ENCODE measurements at places on chromosomes 16 and 17.

DNA sequence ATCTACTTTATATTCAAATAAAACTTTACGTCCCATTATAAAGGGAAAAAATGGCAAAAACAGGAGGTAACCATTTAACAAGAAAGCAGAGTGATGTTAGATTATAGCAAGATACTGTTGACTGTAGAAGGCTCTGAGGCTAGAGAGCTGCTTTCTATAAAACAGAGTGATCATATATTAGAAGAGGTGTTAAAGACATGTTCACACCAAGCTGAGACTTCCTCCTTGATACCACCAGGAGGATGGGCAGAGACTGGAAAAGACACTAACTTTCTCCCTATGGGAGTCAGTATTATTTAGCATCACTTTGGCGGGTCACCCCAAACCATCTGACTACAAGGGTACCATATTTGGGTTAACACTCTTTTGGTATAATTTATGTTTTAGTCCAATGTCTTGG, 687 bp upstream of the CIITA start:
- DNase-seq: no peak

DNA sequence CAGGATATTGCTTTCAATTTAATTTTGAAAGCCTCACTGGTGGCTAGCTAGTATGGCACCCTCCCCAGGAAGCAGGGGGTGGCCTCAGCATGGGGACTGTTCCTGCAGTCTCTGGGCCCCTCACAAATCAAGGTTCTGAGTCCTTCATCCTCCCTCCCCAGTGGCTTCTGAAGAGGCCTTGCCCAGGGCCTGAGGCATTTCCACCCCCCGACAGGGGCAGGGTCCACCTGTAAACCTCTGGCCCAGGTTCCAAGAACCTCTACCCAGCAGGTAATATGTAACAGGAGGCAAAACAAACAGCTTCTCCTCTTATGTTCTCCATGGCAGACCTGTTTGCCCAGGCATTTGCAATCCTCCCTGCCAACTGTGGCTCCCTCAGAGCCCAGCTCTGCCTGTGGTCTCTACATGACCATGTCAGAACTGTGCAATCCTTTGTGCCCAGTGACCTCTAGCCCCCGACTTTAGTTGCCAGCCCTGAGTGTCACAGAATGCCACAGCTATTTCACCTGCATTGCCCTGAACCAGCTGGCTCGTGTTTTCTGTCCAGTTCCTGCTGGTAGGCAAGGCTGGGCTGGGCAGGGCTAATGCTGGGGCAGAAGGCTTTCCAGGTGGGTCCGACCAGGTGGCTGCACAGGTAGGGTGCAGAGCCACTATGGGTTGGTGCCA, 14.3 kb downstream of the ACSF2 start:
- DNase-seq: peak; percentile 38

DNA sequence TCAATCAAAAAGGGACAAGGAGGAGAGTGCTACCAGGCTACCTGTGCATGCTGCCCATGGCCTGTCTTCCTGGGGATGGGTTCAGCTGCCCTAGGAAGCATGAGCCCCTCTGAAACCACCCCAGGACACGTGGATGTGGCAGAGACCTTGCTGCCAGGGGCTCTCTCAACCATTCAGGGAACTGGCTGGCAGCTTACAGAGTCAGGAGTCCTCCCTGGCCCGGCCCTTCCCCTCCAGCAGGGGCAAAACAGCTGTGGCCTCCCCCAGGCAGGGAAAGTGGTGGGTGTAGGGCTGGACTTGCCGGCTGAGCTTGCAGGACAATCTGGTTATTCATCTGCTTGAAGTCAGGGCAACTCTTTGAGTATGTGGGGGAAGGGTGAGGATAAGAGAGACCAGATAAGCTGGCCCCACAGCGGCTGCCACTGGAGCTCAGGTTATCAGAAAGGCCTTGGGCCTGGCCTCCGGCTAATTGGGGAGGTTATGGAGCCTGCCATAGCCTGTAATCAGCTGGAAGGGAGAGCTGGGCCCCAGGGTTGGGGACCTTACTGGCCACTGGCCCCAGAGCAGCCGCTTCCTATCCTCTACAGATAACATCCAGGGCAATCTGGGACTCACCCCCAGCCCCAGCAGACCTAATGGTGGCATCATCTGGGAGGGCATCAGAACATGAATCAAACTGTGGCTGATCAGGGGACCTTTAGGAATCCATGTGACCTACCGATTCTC, 5.6 kb upstream of the TBX2 start:
- no peak for DNase-seq

- peak; percentile 41 for DNase-seq
These were observed 58.3 kb upstream of the ARHGAP44 start for GRCh38 chr17:12730931-12731521.

DNA sequence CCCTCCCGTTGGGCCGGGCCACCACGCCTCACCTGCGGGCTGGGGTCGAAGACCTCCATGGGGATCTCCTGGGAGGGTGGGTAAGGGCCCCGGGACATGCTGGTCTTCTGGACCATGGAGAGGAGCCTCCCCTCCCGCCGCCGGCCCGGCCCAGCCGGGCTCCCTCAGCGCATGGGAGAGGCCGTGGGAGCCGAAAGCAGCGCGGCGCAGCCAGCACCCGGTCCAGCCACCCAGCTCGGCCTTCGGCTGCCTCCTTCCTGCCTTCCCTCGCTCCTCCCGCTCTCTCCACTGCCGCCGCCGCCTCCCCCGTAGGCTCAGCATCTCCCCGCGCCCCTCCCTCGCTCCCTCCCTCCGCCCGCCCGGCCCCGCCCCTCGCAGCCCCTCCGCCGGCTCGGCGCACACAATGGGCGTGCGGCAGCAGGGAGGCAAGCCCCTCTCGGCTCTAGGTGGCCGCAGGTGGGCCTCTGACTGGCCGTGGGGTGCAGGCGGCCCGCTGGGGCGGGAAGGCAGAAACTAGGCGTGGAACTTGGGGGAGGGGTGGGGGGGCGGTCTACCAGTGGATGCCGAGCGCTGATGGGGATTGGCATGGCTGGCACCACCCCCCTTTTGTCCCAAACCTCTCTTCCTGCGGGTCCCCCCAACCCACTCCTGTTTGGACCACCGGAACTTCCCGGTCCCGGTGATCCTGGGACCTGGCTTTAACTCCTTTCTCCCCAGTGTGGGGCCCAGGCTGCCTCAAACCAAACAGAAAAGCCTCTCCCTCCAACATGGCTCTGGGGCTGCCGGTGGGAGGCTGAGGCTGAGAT, at the start of gene CACNB1:
Gene CACNB1, minus strand, starts transcription at position 290 of the 806 bp plus-strand sequence. Its CDS starts 174 bp downstream, at position 116.
- DNase-seq: peak; percentile 58

GRCh38 chr16:70473446-70474319, 19.3 kb downstream of the FCSK start:
- DNase-seq: no peak

GRCh38 chr16:47599512-47599911, 138.4 kb downstream of the PHKB start:
- DNase-seq: no peak

GRCh38 chr17:39306509-39307212, 80.9 kb upstream of the STAC2 start:
- no peak for DNase-seq

- peak; percentile 57 for DNase-seq
These were observed 17.9 kb downstream of the PSME3IP1 start for GRCh38 chr16:57167953-57168352.

GRCh38 chr16:78823027-78823426, 723.6 kb downstream of the WWOX start:
- DNase-seq: no peak

DNA sequence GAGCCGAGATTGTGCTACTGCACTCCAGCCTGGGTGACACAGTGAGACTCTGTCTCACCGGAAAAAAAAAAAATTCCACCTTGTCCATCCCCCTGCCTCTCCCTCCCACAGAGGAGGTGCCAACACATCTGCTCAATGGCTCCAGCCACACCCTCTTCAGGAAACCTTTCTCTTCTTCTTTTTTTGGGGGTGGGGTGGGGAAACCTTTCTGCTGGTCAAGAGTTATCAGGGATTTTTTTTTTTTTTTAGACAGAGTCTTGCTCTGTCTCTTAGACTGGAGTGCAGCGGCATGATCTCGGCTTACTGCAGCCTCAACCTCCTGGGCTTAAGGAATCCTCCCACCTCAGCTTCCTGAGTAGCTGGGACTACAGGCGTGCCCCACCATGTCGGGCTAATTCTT, 18.7 kb downstream of the TNS4 start:
- peak; percentile 24 for DNase-seq

GRCh38 chr17:59405944-59406705, 74.7 kb downstream of the YPEL2 start:
- no peak for DNase-seq

- peak; percentile 23 for DNase-seq
These were observed 752 bp downstream of the EXOSC6 start for GRCh38 chr16:70250748-70251628.

DNA sequence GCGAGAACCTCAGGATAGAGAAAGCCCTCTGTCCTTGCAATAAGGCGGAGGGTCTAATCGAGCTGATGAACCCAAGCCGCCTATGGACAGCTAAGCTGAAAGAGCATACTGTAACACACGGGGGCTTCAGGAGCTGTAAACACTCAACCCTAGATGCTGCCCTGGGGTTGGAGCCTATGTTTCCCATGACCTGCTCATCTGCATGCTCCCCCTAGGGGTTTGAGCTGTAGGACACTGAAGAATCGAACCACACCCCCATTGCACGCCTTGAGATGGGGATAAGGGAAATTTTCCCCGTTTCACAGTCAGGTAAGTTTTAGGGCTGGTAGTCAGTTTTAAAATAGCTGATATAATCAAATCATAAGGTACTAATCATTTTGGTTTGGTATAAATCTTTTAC, 675.6 kb upstream of the CDH8 start:
- DNase-seq: no peak

DNA sequence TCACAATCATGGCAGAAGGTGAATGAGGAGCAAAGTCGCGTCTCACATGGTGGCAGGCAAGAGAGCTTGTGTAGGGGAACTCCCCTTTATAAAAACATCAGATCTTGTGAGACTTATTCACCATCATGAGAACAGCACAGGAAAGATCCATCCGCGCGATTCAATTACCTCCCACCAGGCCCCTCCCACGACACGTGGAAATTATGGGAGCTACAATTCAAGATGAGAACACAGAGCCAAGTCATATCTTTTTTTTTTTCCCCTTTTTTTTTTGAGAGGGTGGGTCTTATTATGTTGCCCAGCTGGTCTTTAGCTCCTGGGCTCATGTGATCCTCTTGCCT, 60.0 kb downstream of the RPTOR start:
- no peak for DNase-seq

DNA sequence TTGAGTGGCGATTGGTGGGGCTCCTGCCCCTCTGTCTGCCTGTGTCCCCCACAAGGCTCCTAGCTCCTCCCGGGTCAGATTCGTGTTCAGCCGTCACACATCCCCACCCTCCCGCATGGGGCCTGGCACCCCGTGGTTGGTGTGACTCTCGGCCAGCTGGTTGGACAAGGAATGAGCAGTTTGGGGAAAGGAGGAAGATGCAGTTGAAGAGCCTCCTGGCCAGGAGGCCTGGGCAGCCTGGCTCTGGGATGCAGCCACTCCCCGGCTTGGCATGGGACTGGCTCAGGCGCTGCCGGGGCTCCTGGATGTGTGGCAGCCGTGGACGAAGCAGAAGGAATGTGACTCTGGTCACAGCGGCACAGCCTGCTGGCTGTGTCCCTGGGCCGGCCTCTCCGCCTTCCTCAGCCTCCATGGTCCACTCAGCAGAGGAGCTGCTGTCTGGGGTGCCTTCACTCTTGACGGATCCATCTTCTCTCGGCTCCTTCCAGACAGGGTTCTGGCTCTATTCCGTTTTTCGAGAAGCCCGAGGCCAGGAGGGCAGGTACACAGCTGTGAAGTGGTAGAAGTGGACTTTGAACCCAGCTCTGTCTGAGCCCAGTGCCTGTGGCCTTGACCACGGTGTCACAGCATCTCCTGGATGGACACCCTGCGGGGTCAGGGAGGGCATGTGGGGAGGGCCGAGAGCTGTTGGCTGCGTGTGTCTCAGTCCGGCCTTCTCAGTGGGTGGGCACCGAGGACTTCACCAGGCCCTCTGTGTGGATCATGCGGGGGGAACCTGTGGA, 2.1 kb downstream of the TRAF7 start:
- DNase-seq: no peak

DNA sequence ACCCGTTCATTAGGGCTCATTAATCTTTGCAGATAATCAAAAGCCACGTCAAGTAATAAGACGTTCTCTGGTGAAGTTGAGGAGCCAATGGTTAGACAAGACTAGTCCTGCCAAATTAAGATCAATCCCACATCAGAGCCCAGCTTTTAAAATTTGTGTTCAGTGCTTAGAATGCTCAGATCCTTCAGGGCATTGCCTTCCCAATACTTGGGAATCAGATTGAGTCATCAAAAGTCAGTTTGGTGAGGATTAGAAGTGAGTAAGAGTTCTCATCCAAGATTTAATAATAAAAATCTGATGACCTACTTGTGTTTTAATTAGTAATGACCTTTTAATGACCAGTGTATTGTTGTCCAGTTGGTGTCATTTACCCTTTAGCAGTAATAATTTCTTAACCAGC, 19.8 kb downstream of the MAP2K4 start:
- DNase-seq: peak; percentile 68

- no peak for DNase-seq
These were observed 59.2 kb upstream of the GOT2 start for GRCh38 chr16:58793366-58793765.

DNA sequence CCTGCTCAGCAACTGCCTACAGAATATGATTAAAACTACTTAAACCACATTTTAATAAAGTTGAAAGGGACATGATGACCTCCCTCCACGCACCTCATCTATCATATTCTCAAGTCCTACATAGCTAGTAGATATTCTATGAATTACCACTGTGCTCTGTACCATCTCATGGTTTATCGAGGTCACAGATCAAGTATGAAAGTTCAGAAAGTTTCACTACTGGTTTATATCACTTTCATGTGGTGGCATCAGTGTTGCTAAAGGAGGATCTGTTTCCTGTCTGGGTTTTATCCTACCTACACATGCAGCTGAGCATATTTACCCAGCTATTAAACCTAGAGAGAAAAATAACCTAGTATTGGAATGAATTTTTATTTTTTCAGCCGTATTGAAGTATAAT, 214.9 kb upstream of the MON1B start:
- no peak for DNase-seq

DNA sequence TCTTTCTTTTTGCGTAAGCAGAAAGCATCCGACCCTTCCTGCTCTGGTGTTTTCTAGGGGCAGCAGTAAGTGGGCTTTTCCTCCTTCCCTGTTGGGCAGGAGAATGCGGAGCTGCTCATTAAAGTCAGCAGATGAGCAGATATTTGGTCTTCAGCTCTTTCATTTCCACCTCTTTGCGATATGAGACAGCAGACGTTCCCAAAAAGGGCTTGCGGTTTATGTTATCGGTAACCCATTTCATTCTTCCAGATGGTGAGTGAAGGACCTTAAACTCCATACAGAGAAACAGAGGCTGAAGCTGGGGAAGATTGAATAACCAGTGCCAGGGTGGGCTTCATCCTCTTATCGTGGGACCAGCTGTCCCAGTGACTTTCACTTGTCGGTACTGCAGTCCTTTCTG, 40.7 kb downstream of the KSR1 start:
- no peak for DNase-seq

DNA sequence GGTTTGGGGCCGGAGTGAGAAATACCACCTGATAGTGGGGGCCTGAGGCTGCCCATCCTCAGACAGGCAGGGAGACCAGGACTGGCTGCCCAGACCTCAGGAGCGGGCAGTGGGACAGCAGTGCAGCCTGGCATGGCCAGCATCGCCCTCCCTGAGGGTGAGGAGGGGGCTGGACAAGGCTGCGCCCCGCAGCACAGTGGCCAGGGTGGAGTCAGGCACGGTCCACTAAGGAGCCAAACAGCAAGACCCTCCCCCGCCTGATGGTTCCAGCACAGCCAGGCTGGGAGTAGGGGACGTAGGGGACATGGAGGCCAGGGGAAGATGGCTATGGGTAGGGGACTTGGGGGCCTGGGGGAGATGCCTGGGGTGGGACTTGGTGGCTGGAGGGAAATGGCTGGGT, 3.3 kb downstream of the ZNF598 start:
- no peak for DNase-seq

- DNase-seq: no peak
These were observed 20.0 kb upstream of the FOXJ1 start for GRCh38 chr17:76160896-76161528.

Measured in PC-3 (cell line).